ENCODE measurements at places on chromosomes 1 and 21. TPM values are rescaled to one million over a fixed set of nuclear protein-coding genes. Genes with fewer than 3 reads are reported as not detected.

DNA sequence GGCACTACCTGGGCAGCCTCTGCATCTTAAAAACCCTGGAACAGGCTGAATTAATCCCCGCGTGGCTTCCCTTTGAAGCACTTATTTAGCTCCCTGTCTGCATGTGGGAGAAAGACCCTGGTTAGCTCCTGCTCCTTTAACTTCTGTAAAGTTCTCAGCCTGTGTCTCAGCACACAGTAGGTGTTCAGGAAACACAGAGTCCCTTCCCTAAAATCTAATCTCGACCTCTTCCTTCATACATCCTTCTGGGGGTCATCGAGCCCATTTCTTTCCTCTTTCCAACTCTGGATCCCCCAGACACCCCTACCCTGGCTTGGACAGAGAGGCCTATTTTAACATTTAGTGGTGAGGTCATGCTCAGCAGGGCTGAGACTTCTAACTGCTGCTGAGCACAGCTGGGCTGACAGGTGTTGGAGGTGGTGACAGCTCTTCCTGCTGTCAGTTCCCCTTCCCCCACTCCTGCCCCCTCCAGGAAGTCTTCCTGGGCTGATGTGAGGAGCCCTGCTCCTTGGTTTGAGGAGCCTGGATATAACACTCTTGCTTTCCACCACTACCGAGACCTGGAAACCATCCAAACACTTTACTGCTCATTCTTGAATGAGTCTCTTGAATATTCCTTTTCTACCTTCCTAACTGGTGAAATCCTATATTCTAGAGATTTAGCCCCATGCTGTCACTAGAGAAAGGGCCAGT, 5.3 kb downstream of the E2F2 start:
- DNase-seq = no peak

DNA sequence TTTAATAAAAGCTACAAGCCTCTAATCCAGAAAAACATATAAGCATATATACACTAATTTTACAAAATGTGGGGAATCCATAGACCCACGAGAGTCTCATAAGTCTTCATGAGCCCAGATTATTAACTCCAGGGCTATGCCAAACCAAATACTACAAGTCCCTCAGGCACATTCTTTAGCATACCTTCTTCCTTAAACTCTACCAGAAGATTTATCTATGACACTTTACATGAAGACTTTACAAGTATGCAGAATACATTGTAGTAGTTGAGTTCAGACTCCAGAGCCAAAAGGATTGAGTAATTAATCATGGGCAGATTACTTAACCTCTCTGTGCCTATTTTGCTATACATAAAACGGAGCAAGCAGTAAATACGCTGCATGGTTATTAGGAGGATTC, 793.7 kb upstream of the ADGRL2 start:
- no peak for DNase-seq

DNA sequence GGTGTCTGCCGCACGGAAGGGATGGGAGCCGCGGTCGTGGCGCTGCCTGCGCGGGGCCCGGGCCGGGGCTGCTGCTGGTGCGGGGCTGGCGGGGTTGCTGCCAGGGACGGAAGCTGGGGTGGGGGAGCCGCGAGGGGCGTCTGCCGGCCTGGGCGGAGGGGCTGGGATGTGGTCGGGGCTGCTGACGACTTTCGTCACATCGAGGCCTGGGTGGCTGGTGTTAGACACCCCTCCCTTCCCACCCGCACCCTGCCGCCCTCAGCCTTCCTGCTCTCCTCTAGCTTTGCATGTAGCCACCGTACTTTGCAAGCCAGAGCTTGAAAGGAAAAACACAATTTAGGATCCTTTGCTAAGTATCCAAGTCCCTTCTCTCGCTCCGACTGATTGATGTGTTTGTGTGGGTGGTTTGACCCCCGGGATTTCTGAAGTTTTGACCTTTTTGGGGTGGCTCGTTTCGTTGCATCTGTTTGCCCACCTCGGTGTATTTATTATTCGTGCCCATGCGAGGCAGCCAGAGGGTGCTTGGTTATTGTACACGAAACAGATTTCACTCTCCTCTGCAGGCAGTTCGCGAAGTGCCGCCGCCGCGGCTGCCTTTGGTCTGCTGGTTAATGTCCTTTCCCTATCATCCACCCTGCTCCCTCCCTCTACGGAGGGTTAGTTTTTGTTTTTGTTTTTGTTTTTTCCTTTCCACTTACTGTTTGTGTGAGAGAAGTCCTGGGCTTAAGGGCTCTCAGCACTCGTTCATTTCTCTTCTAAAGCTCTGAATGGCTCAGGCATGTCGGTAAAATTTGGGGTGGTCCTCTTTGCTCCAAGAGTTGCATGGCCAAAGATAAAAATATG, 868 bp downstream of the C1orf21 start:
- peak; percentile 47 for DNase-seq

DNA sequence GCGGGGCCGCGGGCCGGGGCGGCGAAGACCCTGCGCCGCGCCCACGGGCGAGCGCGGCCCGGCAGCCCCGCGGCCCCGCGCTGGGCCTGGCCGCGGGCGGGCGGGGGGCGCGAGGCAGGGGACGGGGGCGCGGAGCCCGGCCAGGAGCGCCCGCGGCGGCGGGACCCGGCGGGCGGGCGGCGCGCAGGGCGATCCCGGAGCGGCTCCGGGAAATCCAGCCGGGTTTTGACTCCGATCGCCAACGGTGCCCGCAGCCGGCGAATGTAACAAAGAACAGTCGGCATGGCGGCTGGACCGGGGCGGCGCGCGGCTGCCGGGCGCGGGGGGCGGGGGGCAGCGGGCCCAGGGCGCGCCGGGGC, 334 bp downstream of the PRDM15 start:
- peak; percentile 73 for DNase-seq

DNA sequence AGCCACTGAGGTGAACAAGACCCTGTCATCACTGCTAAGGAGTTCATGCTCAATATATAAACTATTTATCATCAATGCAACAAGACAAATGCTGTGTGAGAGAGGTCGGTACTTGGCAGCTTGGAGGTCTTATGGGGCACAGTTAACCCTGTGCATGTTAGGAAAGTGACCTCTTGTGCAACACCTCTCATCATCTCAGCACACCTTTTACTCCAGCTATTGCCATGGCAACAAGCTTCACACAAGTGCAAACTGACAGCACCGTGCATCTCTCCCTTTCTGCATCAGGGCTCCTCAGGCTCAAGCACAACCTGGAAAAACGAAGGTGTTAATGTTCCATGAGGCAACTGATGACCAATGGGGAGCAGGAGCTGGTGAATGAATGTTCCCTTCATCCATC, 14.7 kb upstream of the MYSM1 start:
- DNase-seq = no peak

- DNase-seq = no peak
Measured at GRCh38 chr1:226486161-226486560, 62.4 kb upstream of the STUM start.

The HPCAL4 gene
- total RNA-seq = 0.80 TPM

The ISG15 gene
- 29.5 TPM for total RNA-seq

The AKNAD1 gene
- not detected for total RNA-seq

The FCRL3 gene
- not detected for total RNA-seq

The CRB1 gene
- 0.11 TPM for total RNA-seq

The SPATA46 gene
- total RNA-seq = not detected

All from WTC11 (cell line).